ENCODE measurements at places on chromosomes 3 and 15. TPM values are rescaled to one million over a fixed set of nuclear protein-coding genes. Genes with fewer than 3 reads are reported as not detected.

DNA sequence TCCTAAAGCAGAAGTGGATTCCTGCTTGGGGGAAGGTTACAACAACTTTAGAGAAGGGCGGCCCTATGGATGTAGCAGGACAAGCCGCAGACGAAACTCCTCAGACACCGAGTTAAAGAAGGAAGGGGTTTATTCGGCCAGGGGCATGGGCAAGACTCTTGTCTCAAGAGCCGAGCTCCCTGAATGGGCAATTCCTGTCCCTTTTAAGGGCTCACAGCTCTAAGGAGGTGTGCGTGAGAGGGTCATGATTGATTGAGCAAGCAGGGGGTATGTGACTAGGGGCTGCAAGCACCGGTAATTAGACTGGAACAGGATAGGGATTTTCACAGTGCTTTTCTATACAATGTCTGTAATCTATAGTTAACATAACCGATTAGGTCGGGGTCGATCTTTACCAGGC, 879 bp upstream of the PDHB start:
- no peak for DNase-seq

GRCh38 chr15:70672081-70672480, 91.3 kb downstream of the UACA start:
- DNase-seq, result no peak

DNA sequence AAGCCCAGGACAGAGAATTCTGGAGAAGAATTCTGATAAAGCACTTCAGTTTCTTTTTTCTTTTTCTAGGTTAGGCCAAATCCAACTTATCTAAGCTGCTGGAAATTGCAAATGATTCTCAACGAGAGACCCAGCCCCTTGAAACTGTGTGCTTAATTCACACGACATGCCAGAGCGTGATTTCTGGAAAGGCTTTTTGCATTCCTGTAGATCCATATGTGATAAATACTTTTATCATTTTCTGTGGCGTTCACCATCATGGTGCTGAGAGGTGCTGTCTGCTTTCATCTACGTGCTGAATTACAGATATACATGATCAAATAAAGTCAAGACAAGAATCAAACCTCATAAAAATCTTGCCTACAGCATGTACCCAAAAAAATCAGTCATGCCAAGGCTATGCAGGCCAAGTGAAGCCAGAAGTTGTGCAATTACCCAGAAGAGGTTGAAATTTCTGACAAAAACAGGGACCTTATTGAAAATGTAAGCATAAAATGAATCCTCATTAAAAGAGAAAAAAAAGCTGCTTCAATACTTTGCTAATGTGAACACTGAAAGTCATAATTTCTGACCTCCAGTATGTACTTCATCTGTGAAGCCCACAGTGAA, 10.8 kb upstream of the MEF2A start:
- DNase-seq, result no peak

DNA sequence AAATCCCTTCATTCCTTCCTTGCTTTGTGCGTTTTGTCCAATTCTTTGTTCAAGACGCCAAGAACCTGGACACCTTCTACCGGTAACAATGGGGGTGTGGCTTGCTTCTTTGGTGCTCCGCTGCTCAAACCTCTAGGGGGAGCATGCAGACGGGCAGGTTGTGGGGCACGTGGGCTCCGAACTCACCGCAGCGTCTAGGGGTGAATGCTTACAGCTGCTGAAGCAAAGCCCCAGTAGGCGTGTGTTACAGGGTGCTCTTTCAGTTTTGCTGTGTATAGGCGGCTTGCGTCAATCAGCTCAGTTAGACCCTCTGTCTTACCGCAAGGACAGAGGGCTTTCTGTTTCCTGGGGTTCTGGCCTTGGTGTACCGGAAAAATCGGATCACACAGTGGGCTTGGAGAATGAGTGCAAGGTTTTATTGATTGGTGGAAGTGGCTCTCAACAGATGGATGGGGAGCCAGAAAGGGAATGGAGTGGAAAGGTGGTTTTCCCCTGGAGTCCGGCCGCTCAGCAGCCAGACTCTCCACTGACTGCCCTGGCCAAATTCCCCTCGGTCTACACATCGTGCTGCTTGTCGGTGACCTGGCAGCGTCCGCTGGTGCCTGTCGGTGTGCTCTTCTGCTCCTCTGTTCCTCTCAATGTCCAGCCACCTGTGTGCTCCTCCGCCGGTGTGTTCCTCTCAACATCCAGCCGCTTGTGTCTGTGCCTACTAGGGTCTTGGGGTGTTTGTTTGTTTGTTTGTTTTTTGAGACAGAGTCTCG, 1.2 kb upstream of the LRRC34 start:
- DNase-seq, result no peak

DNA sequence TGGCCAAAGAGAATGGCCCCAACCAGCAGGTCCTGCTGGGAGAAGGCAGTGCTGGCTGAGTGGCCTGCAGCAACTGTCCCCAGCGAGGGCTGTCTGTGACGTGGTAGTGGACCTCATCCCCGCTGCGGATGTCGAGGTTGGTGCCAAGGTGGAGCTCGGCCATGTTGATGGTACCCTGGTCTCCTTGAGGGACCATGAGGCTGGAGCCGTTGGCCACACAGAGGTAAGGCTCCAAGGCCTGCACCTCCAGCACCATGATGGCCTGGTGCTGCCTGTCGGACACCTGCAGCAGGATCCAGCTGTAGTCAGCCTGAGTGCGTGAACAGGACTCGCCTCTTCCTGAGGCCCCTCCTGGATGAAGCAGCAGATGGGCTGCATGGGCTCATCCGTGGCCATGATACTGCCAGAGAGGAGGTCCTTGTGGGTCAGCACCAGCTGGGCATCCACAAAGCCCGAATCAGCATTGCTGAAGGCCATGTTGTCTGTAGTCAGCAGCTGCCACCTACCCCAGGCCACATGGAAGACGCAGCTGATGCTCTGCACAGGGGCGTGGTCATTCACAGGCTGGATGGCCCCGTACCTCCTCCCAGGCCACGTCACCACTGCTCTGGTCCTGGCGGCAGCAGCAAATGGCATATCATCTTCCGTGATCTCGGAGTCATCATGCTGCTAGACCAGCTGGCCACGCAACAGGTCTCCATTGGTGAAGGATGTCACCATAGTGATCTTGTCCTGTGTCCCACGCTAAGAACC, 167.5 kb downstream of the GOLGA6L4 start:
- DNase-seq, result no peak

- no peak for DNase-seq
Observed at GRCh38 chr15:33371159-33371558, 60.4 kb downstream of the RYR3 start.

Gene DNAH1
- polyA plus RNA-seq, result 11.1 TPM

Gene GREM1
- polyA plus RNA-seq, result 0.18 TPM

DNA sequence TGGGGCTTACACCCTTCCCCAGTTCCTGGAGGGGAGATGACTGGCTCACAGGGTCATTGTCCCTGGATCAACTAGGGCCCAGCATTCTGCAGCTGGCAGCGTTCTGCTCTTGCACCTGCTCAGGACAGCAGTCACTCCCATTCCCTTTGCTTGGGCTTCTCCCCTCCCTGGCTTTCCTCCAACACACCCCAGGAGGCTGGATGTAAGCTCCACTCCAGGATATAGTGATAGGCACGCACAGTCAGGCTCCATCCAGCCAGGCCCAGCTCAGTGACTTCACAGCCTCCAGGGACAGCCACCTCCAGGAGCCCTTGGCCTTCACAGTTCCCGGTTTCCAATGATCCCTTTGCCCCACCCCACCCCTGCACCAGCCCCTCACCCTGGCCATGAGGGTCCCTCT, 1.9 kb downstream of the SPTBN5 start:
- no peak for DNase-seq

- no peak for DNase-seq
Observed at GRCh38 chr3:42721690-42722089, 19.1 kb upstream of the HHATL start.

DNA sequence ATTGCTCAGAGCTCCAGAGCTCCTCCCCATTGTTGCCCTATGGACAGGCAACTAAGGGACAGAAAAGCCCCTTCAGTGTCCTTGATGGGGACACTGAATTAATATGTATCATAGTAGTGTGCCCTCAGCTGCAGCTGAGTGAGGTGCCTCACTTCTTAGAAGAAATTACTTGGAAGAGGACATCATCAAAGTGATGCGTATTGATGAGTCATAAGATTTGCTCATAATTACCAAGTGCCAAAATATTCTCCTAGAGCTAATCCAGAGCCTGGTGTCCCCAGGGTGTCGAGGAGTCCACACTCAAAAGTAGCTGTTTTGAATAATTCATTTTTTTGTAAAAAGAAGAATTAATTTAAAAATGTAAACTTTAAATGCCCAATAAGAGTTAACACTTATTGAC, 200.7 kb upstream of the SEMA6D start:
- DNase-seq, result no peak

- DNase-seq, result no peak
Observed at GRCh38 chr3:151024339-151024738, 51.8 kb upstream of the CLRN1 start.

DNA sequence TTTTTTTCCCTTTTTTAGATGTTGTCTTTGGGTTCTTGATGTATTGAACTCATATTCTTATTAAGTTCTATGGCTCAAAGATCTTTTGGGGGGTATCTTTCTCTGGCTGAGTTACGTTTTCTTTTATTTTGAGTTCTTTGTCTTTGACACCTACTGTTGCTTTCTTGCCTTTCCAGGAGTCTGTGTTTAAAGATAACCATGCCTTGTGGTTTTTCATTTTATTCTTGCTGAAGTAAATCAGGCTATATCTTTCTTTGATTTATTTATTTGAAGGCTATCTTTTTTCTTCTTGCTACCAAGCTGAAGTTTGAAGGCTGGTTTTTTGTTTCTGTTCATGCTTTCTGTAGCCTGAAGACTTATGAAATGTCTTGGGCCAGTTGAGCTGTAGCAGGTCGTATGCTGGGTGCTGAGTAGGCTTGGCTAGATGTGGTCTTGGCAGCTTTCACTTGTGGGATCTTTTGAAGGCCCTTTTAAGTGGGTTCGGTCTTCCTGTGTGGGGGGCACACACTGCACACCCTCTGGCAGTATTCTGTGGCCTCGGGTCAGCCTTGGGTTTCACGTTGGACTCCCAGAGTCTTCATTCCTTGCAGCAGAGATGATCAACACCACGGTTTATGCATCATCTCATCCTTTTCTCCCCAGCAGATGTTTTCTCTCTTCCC, 17.5 kb downstream of the SLCO3A1 start:
- no peak for DNase-seq

Gene GPD1L
- polyA plus RNA-seq, result 40.1 TPM

Gene C15orf61
- polyA plus RNA-seq, result 7.0 TPM

Gene MAP6D1
- 1.2 TPM for polyA plus RNA-seq

Data from right lung (tissue), 10 donors.